Putamen (tissue), 1 donor: ENCODE measurements at places on chromosomes 2 and 18.

GRCh38 chr2:127208313-127208712 lies 11.8 kb downstream of the CYP27C1 start:
- no peak for DNase-seq

DNA sequence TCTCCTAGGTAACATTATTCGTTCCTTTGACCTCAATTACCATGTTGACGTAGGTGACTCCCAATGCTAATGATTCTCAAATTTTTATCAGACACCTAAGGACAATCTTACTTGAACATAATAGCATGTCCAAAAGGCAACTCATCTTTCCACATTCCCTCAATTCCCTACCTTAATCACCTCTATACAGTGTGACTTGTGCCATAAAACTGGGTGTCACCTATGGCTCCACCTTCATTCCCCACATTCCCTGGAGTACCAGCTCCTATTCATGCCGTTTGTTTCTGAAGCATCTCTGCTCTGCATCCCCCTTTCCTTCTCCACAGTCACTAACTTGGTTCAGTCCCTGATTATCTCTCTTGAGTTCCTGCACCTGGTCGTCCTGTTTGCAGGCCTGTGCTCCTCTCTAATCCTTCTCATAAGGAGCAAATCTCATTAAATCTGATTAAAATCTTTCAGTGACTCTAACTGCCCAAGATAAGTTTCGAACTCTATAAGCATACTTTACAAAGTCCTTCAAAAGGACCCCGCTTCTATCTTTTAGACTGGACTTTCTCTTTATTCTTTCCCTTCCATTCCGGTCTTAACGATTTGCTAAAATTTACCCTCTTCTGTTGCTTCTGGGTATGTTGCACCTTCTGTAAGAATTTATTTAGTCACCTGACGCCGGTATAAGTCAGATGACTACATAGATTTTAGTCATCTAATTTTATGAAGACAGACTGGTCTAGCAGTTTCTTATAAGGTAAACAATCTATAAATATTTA lies 128.7 kb downstream of the OSBPL1A start:
- no peak for DNase-seq

DNA sequence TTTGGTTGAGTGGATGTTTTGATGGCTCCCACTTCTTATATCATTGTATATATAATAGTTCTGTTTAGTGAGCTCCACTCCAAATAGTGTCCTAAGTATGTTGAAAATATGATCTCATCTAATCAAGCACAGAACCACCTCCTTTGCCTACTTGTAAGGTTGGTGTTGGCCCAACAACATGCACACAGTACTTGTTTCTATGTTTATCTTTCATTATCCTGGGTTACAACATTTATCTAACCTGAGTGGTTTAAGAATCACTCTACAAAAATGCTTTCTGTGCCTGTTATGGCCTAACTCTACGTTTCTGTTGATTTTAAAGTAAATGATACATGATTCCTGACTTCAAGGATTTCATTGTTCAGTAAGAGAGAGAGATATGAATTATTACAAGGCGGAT lies 281.9 kb downstream of the FIGN start:
- DNase-seq = no peak

GRCh38 chr2:40037303-40037702 lies 258.2 kb upstream of the THUMPD2 start:
- DNase-seq = peak; percentile 3

GRCh38 chr18:58125183-58125582 lies 81.2 kb downstream of the NEDD4L start:
- DNase-seq = no peak

DNA sequence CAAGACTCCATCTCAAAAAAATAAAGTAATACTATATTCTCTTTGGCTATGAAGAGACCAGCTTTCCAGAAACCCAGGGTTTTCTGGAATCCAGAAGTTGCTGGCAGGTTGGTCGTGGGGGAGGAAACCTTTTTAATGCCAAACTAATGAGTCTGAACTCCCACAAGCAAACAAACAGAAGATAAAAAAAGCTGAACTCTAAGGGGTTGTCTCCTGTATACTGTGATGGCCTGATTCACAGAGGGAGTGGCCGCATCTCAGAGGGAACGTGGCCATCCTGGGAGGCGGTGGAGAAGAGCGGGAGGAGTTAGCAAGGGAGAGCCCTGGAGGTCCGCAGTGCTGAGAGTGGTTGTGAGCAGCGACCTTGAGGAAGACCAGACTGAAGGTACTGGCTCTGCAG lies 36.1 kb downstream of the LIMS1 start:
- DNase-seq = no peak

DNA sequence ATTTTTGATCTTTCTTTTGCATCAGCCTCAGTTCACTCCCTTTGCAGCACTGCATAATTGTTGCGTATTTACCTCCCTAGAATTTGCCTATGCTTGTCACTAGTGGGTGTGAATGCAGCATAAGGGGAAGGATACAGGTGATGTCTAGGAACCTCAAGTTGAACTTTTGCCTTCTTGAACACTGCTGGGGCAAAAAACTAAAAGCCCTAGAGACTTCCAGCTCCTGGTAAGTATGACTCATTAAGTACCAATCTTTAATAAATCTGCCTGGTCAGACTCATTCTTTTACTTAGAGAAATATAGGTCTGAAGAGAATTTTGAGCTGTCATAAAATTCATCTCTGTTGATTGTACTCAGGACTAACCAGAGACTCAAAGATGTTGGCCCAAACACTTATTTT lies 547.3 kb upstream of the FANCL start:
- DNase-seq = no peak

DNA sequence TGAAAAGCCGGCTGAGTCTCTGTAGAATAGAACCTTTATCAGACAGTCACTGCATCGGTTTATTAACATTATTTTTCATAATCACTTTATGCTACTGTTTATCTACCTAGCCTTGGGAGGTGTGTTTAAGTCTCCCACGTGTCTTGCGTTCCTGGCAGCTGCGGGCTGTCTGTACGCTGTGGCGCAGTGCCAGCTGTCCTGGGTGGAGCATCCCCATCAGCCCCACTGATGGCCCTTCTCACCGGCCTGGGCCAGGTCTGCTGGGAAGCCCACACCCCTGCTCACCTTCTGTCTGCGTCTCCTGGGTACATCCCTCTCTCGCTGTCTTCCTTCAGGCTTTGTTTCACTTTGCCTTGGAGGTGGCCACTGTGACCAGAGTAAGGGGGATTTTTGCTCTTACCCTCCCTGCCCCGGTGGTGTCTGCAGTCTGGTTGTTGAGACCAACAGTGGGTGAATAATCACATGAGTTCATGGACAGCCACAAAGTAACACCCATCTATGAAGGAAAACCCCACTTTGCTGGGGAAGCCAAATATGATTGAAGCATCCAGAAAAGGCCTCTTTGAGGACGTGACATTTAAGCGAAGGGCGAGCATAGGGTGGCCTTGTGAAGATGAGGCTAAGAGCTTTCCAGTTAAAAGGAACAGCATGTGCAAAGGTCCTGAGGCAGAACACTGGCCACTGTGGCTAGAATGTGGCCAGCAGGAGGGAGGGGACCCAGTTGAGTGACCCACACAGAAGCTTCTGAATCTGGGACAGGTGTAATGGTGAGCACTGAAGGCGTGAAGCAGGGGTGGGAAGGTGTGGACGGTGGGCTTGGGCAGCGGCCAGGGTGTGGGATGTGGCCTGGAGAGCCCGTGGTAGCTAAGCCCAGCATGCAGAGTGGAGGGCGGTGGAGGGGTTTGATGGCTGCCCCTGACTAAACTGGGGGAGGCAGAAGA lies 41.7 kb downstream of the RAMP1 start:
- no peak for DNase-seq

- DNase-seq = no peak
These were observed 354.6 kb downstream of the NCKAP5 start for GRCh38 chr2:133213651-133214050.

DNA sequence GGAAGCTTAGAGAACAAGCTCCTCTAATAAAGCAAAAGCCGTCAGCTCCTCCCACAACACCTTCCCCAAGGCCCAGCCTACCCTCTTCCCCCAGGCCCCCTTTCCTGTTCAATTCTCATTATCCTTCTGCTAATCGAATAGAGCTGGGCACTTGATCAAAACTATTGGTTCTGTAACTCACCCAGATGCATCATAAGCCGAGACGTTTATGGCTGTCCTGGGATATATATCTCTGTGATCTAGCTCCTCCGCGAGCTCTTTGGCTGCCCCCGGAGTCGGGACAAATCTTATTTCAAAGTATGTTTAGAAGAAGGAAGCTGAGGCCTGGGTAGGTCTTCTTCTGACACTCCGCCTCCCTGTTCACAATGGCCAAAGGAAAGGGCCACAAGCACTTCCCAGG lies 88.3 kb upstream of the KLHL29 start:
- no peak for DNase-seq

DNA sequence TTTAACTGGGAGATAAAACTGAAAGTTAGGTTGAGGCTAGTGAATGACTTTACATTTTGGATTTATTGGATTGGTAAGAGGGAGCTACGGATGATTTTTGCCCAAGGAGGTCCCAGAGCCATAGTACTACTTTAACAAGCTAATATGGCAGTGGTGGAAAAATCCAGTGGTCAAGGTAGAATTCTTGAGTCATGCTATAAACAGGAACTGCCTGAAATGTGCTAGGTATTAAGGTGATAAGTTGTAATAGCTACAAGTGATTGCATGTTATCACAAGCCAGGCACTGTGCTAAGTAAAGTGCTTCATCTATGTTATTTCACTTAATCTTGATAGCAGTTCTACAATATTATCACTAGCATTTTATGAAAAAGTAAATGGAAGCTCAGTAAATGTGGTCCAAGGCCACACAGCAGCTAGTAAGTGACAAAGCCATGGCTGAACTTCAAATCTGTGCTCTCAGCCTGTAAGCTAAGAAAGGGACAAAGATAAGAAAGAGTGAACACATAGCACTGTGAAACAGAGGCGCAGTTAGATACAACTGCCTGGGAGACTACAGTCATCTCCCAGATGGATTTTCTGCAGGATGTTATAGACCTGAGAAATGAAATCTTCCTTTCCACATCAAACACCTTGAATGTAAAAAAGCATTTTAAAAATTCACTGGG lies 469.6 kb downstream of the TGIF1 start:
- DNase-seq = no peak

- no peak for DNase-seq
These were observed 76.3 kb downstream of the DDX1 start for GRCh38 chr2:15667809-15668556.

DNA sequence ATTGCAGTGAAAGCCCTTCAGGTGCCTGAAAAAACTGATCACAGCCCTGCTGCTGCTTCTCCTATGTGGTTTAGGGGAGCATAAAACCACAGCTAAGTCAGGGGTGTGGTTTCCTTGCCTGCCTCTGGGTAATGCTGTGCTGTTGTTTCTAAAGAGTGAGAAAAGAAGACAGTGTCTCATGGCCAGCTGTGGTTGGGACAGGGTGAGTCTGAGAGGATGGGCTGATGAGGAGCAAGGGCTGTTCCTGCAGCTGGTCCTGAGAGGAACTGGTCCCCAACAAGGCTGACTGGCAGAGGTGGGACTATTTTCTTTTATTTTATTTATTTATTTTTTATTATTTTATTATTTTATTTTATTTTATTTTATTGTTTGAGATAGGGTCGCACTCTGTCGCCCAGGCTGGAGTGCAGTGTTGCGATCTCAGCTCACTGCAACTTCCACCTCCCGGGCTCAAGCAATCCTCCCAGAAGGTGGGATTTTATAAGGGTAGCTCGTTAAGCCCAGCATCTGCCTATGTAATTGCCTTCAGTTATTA lies 236.7 kb downstream of the FHOD3 start:
- no peak for DNase-seq

- no peak for DNase-seq
These were observed 60.2 kb upstream of the CTNNA2 start for GRCh38 chr2:79452651-79453050.

GRCh38 chr18:79558933-79559416 lies 120.6 kb upstream of the CTDP1 start:
- no peak for DNase-seq

DNA sequence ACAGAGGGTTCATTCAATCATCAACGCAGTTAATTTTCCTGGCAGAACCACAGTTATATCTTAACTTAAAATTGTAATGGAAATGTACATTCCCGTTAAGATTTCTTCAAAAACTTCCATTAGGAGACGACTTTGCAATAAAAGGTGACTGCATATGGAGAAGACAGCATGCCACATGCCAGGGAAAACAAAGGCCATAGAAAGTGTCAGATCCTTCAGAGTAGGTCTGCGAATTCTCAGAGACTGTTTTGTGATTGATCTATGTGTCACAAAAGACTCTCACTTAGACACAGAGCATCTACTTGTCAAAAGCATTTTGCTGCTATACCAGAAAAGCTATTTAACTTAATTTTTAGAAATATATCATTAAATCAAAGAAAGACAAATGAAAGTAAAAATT lies 274.6 kb downstream of the DPP10 start:
- no peak for DNase-seq

DNA sequence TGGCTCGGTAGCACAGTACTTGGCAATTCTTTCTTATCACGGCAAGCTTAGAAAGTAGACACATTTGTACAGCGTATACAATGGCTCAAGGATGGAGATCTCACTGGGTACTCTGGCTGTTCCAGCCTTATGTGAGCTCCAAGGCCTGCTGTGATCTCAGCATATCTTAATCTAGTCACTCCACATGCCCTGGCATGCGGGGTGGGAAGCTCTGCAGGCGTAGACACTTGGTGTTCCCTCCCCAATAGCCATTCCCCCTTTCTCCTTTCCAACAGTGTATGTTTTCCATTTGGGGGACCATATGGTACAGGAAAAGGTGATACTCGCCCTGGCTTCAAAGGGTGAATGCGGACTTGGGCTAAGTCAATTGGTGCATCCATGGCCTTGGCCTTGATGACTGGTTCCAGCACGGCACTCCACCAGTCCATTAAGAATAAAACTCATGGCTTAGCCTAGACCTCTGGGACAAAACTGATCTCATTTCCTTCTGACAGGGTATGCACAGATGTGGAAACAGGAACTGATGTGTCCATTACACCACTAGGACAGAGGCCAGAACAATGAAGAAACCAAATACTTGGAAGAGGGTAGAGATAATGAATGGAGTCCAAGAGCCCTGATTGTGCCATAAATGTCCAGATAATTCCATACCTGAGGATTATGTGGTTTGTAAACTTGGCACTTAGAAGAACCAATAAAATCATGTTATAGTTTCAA lies 28.4 kb downstream of the TGIF1 start:
- no peak for DNase-seq

DNA sequence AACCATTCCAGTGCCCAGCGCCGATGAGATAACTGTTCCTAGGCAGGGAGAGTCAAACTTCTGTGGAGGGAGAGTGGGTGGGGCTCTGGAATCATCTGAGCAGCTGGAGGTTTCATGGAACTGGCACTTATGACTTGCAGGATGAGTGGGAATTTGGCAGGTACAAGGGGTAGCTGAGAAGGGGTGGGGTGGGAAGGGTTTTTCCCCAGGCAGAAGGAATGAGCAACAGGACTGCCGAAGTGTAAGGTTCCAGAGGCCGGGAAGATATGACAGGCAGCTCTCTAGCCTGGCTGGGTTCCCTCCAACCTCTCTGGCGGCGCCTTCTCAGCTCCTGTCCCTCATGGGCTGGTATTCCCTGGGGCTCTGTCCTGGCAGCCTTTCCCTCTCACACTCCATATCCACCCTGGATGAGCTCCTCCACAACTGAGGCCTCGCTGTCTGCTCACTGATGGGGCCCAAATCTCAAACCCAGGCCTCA lies 2.5 kb upstream of the TET3 start:
- no peak for DNase-seq

- no peak for DNase-seq
These were observed 115.8 kb upstream of the SERTAD2 start for GRCh38 chr2:64769392-64770044.
